Glomerular endothelial cell (primary cell): ENCODE measurements at places on chromosomes 13 and 19. TPM values are rescaled to one million over a fixed set of nuclear protein-coding genes. Genes with fewer than 3 reads are reported as not detected.

Gene ZNF682
- 3.2 and 5.9 TPM in 2 replicates for total RNA-seq

Gene KLK3
- not detected in 2 replicates for total RNA-seq

Gene GNG7
- 0.19 and 1.3 TPM in 2 replicates for total RNA-seq

Gene PLK5
- total RNA-seq = not detected in 2 replicates

Gene GPATCH1
- 2.5 and 6.6 TPM in 2 replicates for total RNA-seq

Gene RFPL4A
- not detected in 2 replicates for total RNA-seq

Gene NUDT19
- 16.9 and 18.3 TPM in 2 replicates for total RNA-seq

Gene LAIR1
- total RNA-seq = not detected in 2 replicates

Gene CCDC70
- total RNA-seq = not detected in 2 replicates

Gene KRTDAP
- total RNA-seq = not detected in 2 replicates

Gene MTMR6
- total RNA-seq = 24.0 and 28.1 TPM in 2 replicates

Gene PSG11
- not detected in 2 replicates for total RNA-seq

Gene CERS1
- 10.9 and 12.3 TPM in 2 replicates for total RNA-seq

Gene ZNF626
- total RNA-seq = 5.7 and 9.5 TPM in 2 replicates

Gene RNF17
- 0.58 TPM in 1 of 2 replicates, not detected in the other for total RNA-seq

Gene CLC
- total RNA-seq = not detected in 2 replicates

Gene GIPC3
- 3.2 and 6.1 TPM in 2 replicates for total RNA-seq

Gene INSL3
- not detected in 2 replicates for total RNA-seq

Gene CBY2
- total RNA-seq = not detected in 2 replicates

Gene PBX4
- 0.19 TPM in 1 of 2 replicates, not detected in the other for total RNA-seq

Gene LILRB1
- 0.10 and 1.2 TPM in 2 replicates for total RNA-seq

Gene CEACAM1
- 38.8 and 41.5 TPM in 2 replicates for total RNA-seq

Gene COL4A2
- 1,851 and 3,750 TPM in 2 replicates for total RNA-seq

Gene CAMSAP3
- 0.41 and 0.82 TPM in 2 replicates for total RNA-seq

Gene MEF2B
- total RNA-seq = not detected in 2 replicates

Gene TSEN34
- 92.9 and 140 TPM in 2 replicates for total RNA-seq

Gene MEIOSIN
- not detected in 2 replicates for total RNA-seq

Gene ZNF578
- 3.5 and 4.3 TPM in 2 replicates for total RNA-seq

Gene CCDC169
- total RNA-seq = 1.6 TPM in 2 replicates
